ENCODE measurements at places on chromosomes 1 and 21.
A peak's percentile ranks its signal among the peaks of the same experiment; 100 is the strongest.

GRCh38 chr1:75615613-75616435 lies 4.9 kb upstream of the SLC44A5 start:
- DNase-seq, result no peak

DNA sequence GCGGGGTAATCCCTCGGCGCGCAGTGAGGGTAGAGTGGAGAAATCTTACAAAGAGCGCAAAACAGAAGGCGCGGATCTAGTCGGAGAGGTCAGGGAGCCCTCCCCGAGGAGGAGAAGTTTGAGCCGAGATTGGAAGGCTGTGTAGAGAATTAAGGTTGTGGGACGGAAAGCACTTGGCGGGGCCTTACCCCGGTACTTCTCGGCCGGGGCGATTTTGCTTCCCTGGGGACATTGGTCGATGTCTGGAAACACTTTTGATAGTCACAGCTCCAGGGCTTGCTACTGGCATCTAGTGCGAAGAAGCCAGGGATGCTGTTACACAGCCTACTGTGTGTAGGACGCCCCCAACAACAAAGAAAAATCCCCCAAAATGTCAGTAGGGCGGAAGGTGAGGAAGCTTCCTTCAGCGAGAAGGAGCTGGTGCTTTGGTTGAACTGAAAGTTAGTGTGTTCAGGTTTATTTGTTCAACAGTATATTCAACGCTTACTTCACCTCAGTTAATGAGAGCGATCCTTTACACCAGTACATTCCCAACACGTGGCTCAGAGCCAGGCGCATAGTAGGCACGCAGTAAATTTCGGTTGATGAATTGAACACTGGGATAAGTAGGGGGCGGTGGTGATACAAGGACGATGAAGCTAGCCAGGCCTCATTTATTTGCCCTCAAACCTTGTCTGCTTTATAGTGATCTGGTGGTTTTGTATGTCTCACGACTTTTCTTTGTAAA lies 807 bp downstream of the CEP85 start:
- peak; percentile 29 for DNase-seq

GRCh38 chr1:244029124-244029523 lies 22.0 kb upstream of the ZBTB18 start:
- no peak for DNase-seq

- no peak for DNase-seq
These were observed 3.7 kb downstream of the FBXO42 start for GRCh38 chr1:16348414-16349182.

- no peak for DNase-seq
These were observed 79.5 kb downstream of the SDCCAG8 start for GRCh38 chr1:243335292-243335691.

GRCh38 chr1:172977296-172978017 lies 73.3 kb downstream of the TNFSF18 start:
- DNase-seq, result no peak

DNA sequence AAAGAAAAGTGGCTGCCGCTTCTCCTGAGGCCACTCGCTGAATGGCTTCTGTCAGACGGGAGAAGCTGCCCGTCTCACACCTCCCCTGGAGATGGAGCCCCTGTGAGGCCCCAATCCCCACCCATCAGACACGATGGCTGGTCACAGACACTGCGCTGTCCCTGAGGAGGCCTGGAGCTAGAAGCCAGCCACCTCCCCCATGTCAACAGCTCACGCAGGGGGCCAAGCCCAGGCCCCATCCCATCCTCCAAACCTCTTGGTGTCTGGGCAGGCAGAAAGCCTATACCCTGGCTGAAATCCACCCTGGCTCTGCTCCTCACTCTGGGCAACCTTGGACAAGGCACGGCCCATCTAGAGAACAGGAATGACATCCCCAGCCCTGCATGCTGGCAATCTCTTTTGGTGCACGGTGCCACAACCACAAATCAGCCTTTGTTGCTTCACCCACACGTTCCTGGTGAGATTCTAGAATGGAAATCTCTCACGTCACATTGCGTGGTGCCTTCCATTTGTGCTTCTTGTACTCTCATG lies 273.9 kb upstream of the VAMP3 start:
- DNase-seq, result no peak

GRCh38 chr1:103341377-103341880 lies 184.1 kb upstream of the RNPC3 start:
- DNase-seq, result no peak

GRCh38 chr1:110187139-110187890 lies 22.8 kb upstream of the KCNC4 start:
- no peak for DNase-seq

- DNase-seq, result no peak
These were observed 128.7 kb upstream of the DPYD start for GRCh38 chr1:98049370-98050135.

GRCh38 chr1:159556931-159557369 lies 21.1 kb upstream of the OR10J5 start:
- DNase-seq, result no peak
